CD4-positive, alpha-beta memory T cell (primary cell): ENCODE measurements at places on chromosomes 4 and X. TPM values are rescaled to one million over a fixed set of nuclear protein-coding genes. Genes with fewer than 3 reads are reported as not detected.
A peak's percentile ranks its signal among the peaks of the same experiment; 100 is the strongest.

GRCh38 chr4:155907556-155907955 is 4.1 kb downstream of the TDO2 start:
- H3K36me3 ChIP-seq, result no peaks in the 10 kb centered on the region
- H3K27ac ChIP-seq, result no peak overlapping the region
- no peaks in the 10 kb centered on the region for H3K4me1 ChIP-seq
- no peaks in the 10 kb centered on the region for H3K27me3 ChIP-seq
- DNase-seq, result no peak

GRCh38 chrX:38293741-38294140 is 33.6 kb downstream of the RPGR start:
- no peak for DNase-seq
- no peak overlapping the region for H3K27ac ChIP-seq
- H3K4me1 ChIP-seq, result no peaks in the 10 kb centered on the region

Gene HSFX1
- not detected for polyA plus RNA-seq

Gene TEC
- polyA plus RNA-seq, result 0.87 TPM

Gene CT55
- not detected for polyA plus RNA-seq

Gene FGFR3
- not detected for polyA plus RNA-seq

DNA sequence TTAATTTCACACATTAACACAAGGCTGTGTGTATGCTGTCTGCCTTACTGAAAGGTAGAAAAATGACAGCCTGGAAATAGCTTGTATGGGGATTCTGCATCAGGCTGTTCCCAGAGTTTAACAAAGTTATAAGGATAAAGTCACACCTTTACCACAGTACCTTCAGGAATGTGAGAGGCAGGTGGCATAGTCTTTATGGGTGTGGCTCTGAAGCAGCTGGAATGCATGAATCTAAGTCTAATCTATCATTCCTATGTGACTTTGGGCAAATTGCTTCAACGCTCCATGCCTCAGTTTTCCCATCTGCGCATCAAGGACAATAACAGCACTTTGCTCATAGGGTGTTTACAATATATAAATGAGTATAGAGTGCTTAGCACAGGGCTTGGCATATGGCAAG is 84.2 kb upstream of the EGFL6 start:
- no peaks in the 10 kb centered on the region for H3K36me3 ChIP-seq
- no peaks in the 10 kb centered on the region for H3K27me3 ChIP-seq
- DNase-seq, result no peak

GRCh38 chr4:92170340-92170739 is 133.4 kb upstream of the GRID2 start:
- no peak for DNase-seq
- no peaks in the 10 kb centered on the region for H3K4me1 ChIP-seq
- no peak overlapping the region for H3K4me3 ChIP-seq
- no peaks in the 10 kb centered on the region for H3K36me3 ChIP-seq
- H3K27ac ChIP-seq, result no peak overlapping the region

- no peak for DNase-seq
- no peak overlapping the region for H3K27ac ChIP-seq
- no peak overlapping the region for H3K4me3 ChIP-seq
- no peaks in the 10 kb centered on the region for H3K27me3 ChIP-seq
- no peaks in the 10 kb centered on the region for H3K4me1 ChIP-seq
Measured at GRCh38 chrX:122625821-122626220, 558.3 kb upstream of the GRIA3 start.

Gene ANXA10
- polyA plus RNA-seq, result not detected

GRCh38 chrX:53483838-53484405 is 49.8 kb upstream of the HSD17B10 start:
- no peaks in the 10 kb centered on the region for H3K4me1 ChIP-seq
- H3K27ac ChIP-seq, result no peak overlapping the region
- DNase-seq, result no peak
- H3K27me3 ChIP-seq, result no peaks in the 10 kb centered on the region

Gene NKRF
- 7.3 TPM for polyA plus RNA-seq

Gene PRSS12
- 0.03 TPM for polyA plus RNA-seq

DNA sequence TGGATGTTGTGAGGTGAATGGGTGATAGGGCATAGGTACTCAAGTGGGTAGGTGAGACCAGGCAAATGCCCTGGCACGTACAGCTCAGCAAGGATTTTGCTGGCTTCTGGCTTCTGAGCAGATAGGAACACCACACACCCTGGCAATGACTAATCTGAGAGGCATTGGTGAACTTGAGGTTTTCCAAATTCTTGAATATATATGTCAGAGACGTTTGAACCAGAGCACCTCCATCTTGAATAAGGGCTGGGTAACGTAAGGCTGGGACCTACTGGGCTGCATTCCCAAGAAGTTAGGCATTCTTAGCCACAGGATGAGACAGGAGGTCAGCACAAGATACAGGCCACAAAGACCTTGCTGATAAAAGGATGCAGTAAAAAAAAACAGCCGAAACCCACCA is 204.5 kb downstream of the NLGN4X start:
- no peak overlapping the region for H3K27ac ChIP-seq
- H3K4me1 ChIP-seq, result no peaks in the 10 kb centered on the region
- no peaks in the 10 kb centered on the region for H3K36me3 ChIP-seq
- DNase-seq, result no peak
- H3K27me3 ChIP-seq, result no peaks in the 10 kb centered on the region
- H3K4me3 ChIP-seq, result no peak overlapping the region

Gene PARM1
- polyA plus RNA-seq, result 0.28 TPM

GRCh38 chr4:40699648-40700047 is 50.1 kb upstream of the NSUN7 start:
- H3K27ac ChIP-seq, result no peak overlapping the region
- H3K4me1 ChIP-seq, result peaks cover 5% of the 10 kb centered on the region
- no peak for DNase-seq

DNA sequence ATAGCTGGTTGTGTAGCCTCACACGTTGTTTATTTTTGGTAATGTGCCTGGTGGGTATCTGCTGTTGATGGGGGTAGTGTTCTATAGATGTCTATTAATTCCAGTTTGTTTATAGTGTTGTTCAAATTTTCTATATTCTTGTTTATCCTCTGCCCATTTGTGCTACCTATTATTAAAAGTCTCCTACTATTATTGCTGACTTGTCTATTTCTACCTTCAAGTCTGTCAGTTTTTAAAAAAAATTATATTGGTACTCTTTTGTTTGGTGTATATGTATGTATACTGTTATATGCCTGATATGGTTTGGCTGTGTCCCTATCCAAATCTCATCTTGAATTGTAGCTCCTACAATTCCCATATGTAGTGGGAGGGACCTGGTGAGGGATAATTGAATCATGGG is 578.6 kb downstream of the PCDH7 start:
- no peaks in the 10 kb centered on the region for H3K36me3 ChIP-seq
- DNase-seq, result no peak
- H3K27ac ChIP-seq, result no peak overlapping the region

Gene CXCL13
- polyA plus RNA-seq, result not detected

GRCh38 chr4:791898-792625 is 33.9 kb downstream of the CPLX1 start:
- DNase-seq, result peak; percentile 48
- no peak overlapping the region for H3K27ac ChIP-seq
- peaks cover 42% of the 10 kb centered on the region for H3K4me1 ChIP-seq
- H3K36me3 ChIP-seq, result no peaks in the 10 kb centered on the region
- peaks cover 17% of the 10 kb centered on the region for H3K27me3 ChIP-seq
- peak overlapping the region; percentile 39 for H3K4me3 ChIP-seq

Gene SYN1
- 0.49 TPM for polyA plus RNA-seq

DNA sequence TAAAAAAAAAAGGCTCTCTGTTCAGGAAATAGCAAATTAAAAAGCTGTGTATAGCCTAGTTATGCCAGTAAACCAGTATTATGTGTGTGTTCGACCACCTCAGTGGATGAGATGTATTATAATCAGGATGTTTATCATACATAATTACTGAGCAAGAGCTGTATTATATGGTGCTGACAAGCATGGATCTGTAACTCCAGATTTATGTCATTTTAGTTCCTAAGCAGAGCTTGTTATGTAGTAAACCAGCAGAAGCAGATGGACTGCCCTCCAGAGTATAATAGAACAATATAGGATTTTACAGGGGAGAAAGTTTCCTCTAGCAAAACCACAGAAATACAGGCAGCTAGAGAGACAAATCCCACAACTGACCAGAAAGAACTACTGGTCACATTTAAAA is 627.4 kb upstream of the EPHA5 start:
- no peak overlapping the region for H3K4me3 ChIP-seq
- DNase-seq, result no peak
- H3K27ac ChIP-seq, result no peak overlapping the region
- H3K36me3 ChIP-seq, result no peaks in the 10 kb centered on the region

Gene PPP1R2C
- polyA plus RNA-seq, result 1.8 TPM

- H3K4me1 ChIP-seq, result no peaks in the 10 kb centered on the region
- H3K27ac ChIP-seq, result no peak overlapping the region
- H3K4me3 ChIP-seq, result no peak overlapping the region
- H3K36me3 ChIP-seq, result no peaks in the 10 kb centered on the region
- DNase-seq, result no peak
- H3K27me3 ChIP-seq, result no peaks in the 10 kb centered on the region
Measured at GRCh38 chrX:77223046-77223445, 224.1 kb upstream of the FGF16 start.

GRCh38 chr4:174702979-174703478 is 126.0 kb downstream of the GLRA3 start:
- no peaks in the 10 kb centered on the region for H3K36me3 ChIP-seq
- DNase-seq, result no peak
- no peaks in the 10 kb centered on the region for H3K27me3 ChIP-seq
- no peaks in the 10 kb centered on the region for H3K4me1 ChIP-seq

Gene UCP1
- polyA plus RNA-seq, result not detected

GRCh38 chr4:126172126-126172525 is 857.4 kb downstream of the FAT4 start:
- no peak overlapping the region for H3K4me3 ChIP-seq
- no peak for DNase-seq
- H3K4me1 ChIP-seq, result no peaks in the 10 kb centered on the region
- no peaks in the 10 kb centered on the region for H3K27me3 ChIP-seq
- no peak overlapping the region for H3K27ac ChIP-seq

Gene KIAA1210
- not detected for polyA plus RNA-seq

- H3K4me1 ChIP-seq, result no peaks in the 10 kb centered on the region
- H3K4me3 ChIP-seq, result no peak overlapping the region
- no peak for DNase-seq
- H3K27ac ChIP-seq, result no peak overlapping the region
- no peaks in the 10 kb centered on the region for H3K27me3 ChIP-seq
Measured at GRCh38 chr4:41514766-41515481, 23.0 kb upstream of the LIMCH1 start.

GRCh38 chrX:124413244-124413643 is 66.9 kb downstream of the SH2D1A start:
- H3K4me3 ChIP-seq, result no peak overlapping the region
- DNase-seq, result no peak
- no peaks in the 10 kb centered on the region for H3K4me1 ChIP-seq
- no peaks in the 10 kb centered on the region for H3K27me3 ChIP-seq
- no peak overlapping the region for H3K27ac ChIP-seq

Gene NIPAL1
- polyA plus RNA-seq, result 0.65 TPM

- H3K4me1 ChIP-seq, result no peaks in the 10 kb centered on the region
- no peaks in the 10 kb centered on the region for H3K36me3 ChIP-seq
- H3K27ac ChIP-seq, result no peak overlapping the region
- DNase-seq, result no peak
- no peaks in the 10 kb centered on the region for H3K27me3 ChIP-seq
- no peak overlapping the region for H3K4me3 ChIP-seq
Measured at GRCh38 chr4:107733431-107733925, 13.4 kb upstream of the PAPSS1 start.

Gene RNF150
- polyA plus RNA-seq, result not detected

Gene SSX2B
- not detected for polyA plus RNA-seq

DNA sequence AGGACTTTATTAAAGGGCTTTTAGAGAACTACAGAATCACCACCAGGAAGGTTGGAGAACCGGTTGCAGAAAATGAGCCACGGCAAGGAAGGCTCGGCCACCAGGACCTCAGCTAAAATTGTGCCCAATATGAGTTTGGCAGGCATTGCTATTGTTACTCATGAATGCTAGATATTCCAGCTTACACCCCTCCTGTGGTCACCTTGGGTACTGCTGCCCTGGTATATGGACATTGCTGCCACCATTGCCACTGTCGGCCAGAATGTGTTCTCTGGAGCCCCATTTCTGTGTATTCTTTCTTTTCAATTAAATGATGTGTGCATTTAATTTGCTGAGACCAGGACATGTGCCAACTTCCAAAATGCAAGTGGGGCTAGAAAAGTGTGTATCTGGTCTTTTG is 626.7 kb upstream of the BOD1L1 start:
- H3K4me3 ChIP-seq, result no peak overlapping the region
- H3K36me3 ChIP-seq, result no peaks in the 10 kb centered on the region
- no peak for DNase-seq
- H3K27me3 ChIP-seq, result no peaks in the 10 kb centered on the region
- H3K27ac ChIP-seq, result no peak overlapping the region
- no peaks in the 10 kb centered on the region for H3K4me1 ChIP-seq
